ENCODE measurements at places on chromosomes 11 and 22. TPM values are rescaled to one million over a fixed set of nuclear protein-coding genes. Genes with fewer than 3 reads are reported as not detected.

GRCh38 chr22:30969532-30970355, 679 bp downstream of the TUG1 start:
- DNase-seq, result no peak

GRCh38 chr11:103851166-103851651, 185.2 kb upstream of the DDI1 start:
- no peak for DNase-seq

- DNase-seq, result no peak
Observed at GRCh38 chr11:10998674-10999073, 140.8 kb upstream of the ZBED5 start.

The NRIP3 gene
- total RNA-seq, result 0.97 TPM

GRCh38 chr22:19884954-19885751, 30.5 kb upstream of the GNB1L start:
- no peak for DNase-seq

- no peak for DNase-seq
Observed at GRCh38 chr22:27494785-27495184, 306.8 kb downstream of the MN1 start.

DNA sequence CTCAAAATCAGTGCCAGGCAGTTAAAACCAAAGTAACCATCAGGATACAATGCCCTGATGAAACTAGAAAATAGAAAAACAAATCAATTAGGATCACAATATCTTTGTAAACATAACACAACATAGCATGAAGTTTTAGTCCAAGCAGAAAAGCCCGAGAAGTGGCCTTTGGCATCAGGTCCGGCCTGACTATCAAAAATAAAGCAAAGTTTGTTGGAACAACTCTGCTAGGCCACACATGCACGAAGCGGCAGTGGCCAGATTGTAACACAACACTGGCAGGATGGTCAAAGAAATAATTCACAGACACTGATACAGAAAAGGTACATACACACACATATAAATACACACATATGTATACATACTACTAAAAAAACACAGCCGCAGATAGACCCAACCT, 26.9 kb downstream of the CDON start:
- DNase-seq, result no peak

DNA sequence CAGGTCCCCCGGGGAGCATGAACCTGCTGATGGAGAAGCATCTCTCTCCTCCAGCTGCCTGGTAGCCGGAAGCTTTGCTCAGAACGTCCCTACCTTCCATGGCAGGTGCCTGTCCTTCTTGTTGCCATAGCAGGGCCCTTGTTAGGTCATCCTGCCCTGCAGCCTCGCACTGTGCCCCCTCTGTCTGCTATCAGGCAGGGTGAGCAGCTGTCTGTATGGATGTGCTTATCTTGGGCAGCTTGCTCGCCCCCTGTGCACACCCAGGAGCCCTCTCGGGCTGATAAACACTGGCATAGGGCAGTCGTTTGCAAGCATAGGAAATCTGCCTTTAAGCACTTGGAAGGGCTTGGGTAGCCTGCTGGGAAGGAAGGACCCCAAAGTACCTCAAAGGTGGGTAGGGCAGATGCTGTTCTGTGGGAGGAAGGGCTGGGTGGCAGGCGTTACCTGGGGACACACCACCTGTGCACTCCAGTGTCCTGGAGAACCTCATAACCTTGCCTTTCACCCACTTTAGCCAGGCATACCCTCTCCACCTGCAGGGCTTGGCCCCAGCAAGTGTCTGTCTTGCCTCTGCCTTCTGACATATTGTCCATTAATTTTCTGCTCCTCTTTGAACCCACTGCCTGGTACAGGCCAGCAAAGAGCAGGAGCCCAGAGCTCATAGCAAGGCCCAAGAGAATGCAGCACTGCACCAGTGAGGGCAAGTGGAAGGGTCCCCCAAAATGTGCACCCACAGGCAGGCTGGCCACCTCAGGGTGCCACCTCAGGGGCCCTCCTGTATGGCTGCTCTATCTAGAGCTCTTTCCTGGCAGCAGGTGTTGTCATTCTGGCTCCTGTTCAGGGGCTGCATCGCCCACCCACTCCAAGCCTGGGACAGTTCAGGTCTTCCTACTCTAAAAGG, 8.0 kb upstream of the COMT start:
- DNase-seq, result no peak

The RAB38 gene
- total RNA-seq, result not detected

GRCh38 chr22:46549971-46550641, 12.7 kb upstream of the CELSR1 start:
- DNase-seq, result no peak

The TEX54 gene
- not detected for total RNA-seq

DNA sequence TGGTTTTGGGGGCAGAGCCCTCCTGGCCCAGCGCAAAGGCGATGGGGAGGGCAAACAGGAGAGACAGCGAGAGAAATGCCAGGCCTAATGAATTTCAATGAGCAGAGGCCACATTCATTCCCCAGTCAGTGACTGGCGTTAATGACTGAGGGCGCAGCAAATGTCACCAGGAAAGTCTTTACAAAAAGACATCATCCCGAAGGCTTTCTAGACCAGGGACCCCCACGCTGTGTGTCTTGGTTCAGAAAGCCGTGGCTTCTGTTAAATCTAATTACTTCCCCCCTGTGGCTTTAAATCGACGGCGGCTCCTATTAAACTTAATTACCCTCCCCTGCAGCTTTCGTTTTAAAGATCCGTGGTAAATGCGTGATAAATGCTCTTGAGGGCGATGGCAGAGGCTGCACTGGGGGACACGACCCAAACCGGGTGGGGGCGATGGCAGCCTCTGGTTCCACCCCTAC, 1.6 kb upstream of the FGF19 start:
- no peak for DNase-seq

The CCDC81 gene
- total RNA-seq, result 1.4 TPM

DNA sequence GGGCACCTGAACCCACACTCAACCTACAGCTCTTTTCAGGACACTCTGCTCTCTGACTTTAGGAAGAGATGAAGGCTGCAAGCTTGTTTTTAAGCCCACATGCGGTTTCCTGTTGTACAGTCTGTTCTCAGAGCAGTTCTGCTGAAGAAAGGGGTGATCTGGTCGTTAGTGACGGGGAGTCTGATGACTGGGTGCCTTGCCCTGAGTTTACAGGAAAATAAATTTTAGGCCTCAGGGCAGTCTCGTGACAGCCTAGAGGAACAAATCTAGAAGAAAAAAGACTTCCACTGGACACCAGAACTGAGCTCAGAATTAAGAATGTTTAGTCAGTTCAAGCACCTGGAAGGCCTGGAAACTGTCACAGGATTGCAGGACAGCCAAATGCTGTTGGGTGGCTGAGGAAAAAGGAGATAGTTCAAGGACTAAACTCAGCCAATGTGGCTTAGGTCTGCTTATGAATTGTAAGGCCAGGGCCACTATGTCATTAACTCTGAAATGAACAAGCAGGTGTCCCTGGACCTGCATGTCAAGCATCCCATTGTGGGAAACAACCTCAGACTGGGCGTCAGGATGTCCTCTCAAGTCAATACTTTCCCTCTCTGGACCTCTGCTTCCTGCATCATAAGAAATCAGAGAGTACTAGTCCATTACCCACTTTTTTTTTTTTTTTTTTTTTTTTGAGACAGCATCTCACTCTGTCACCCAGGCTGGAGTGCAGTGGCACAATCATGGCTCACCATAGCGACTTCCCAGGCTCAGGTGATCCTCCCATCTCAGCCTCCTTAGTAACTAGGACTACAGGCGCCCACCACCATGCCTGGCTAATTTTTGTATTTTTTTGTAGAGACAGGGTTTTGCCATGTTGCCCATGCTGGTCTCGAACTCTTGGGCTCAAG, 5.7 kb downstream of the PIK3IP1 start:
- no peak for DNase-seq

GRCh38 chr11:47378010-47378835, at the start of gene SPI1:
Gene SPI1, minus strand, starts transcription at chr11:47378547. Its CDS starts 194 bp downstream, at chr11:47378353.
- no peak for DNase-seq

The CASP5 gene
- not detected for total RNA-seq

The APOBEC3C gene
- total RNA-seq, result 30.7 TPM

The DERL3 gene
- total RNA-seq, result 0.56 TPM

GRCh38 chr11:5040876-5041275, 5.5 kb upstream of the OR52J3 start:
- no peak for DNase-seq

The OR6Q1 gene
- total RNA-seq, result not detected

DNA sequence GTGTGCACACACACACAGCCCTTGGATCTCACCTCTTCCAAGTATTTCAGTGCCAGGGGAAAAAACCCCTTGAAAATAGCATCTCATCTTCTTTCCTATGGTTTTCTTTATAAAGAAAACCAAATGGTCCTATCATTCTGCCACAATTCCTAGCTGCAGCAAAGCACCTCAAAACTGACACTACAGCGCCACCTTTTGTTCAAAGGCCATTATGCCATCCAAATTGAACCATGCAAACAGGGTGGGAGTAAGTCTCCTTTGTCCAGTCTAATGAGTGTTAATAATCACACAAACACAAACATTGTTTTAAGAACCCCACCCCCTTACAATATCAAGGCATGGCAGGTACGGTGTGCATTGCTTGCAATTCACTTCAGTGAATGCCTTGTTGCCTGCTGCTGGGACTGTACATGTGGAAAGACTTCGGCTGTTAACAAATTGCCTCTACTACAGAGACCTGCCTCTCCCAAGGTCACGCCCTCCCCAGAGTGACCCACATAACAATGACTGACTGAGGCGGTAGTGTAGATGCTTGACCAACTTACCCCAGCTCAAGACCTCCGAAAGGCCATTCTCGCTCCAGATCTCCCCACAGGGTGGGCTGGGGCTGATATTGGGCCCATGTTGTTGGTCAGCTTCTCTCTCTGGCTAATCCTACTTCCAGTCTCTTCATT, 31.7 kb downstream of the FAM181B start:
- DNase-seq, result no peak

The OR2D2 gene
- not detected for total RNA-seq

DNA sequence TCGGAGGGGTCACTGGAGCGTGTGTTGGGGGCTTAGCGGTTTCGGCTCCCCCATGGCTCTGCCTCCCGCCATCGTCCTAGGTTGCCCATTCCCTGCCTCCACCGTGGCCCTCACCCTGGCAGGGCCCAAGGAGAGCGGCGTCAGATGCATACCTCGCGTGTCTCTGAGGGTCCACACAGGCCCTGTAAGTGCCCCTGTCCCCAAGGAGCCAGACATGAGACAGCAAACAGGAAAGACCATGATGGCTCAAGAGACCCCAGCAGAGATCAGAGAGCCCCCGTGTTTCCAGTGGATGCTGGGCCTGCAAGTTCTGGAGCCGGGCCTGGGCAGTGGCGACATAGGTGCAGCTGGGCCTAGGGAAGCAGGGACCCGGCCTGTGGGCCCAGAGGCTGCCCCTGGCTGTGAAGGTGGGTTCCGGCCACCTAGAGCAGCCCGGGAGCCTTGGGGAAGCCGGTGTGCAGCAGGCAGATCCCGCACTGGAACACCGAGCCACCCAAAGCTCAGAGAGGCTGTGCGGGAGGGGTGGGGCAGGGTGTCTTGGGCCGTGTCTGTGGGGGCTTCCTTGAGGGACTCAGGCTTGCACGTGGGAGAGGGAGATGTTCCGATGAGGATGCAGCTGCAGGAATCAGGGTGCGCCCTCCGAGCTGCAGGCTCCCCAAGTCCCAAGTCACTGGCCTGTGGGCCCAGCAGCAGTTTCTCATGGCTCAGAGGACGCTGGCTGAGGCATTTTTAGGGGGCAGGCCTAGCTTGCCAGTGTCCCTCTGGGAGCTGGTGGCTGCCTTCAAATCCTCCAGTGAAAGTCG, 126.4 kb downstream of the KCNQ1OT1 start:
- DNase-seq, result no peak

DNA sequence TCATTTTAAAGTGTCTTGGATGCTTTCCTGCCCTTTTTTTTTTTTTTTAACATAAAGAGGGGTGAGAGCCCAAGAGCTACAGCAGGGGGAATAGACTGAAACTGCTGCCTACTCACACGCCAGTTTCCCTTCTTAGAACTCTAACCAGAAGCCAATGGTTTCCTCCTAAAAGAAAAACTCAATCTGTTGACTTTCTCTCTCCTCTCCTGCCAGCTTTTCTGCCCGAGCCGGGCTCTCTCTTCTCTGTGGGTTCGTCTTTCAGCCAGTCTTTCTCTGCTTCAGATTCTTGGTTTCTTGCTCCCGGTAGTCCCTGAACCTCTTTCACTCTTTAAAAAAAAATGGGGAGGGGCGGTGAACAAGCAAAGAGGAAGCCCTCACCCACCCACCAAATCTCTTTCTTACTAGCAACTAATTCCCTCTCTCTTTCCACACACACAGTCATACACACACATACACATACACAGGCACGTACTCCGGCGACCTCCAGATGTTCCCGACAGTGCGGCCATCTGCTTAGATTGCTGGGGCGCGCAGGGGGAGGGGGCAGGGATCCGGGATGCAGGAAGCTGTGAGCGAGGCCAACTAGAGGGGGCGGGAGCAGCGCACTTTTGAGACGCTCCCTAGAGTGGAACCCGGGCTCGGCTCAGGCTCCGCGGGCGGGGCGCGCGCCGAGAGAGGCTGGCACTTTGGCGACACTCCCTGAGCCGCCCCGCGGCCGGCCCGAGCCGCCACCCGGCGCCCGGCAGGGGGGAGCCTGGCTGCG, 444 bp upstream of the TSKU start:
- DNase-seq, result peak; percentile 97

DNA sequence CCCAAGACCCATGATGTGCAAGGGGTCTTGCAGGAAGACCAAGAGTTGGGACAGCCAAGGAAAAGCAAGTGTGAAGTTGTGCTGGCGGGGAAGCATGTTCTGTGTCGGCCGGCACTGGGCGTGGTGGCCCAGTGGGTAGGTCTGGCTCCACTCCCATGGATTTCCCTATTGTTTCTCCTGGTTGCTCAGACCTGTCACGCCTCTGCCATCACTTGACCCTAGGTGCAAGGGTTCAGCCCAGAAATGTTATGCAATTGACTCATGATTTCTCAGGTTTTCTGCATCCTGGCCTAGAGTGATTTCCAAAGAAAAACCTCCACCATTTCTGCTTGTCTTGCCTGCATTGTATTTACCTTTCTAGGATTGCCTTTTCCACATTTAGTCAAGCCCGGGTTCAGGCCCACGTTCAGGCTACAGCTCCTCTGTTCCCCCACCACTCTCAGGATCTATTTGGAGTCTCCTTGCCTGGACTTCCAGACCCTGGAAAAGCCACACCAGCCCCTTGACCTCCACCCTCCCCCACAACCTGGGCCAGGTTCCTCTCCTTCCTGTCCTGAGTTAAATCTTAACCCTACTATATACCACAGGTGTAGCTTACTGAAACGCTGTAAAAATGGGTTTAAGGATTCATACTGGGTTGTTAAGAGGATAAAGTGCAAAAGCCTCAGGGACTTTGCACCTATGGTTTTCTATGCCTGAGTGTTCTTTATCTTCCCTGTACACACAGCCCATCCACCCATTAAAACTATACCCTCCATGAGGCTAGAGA, 17.5 kb upstream of the FOLR1 start:
- no peak for DNase-seq

The PRG3 gene
- not detected for total RNA-seq

Data from osteocyte (in vitro differentiated cells).